ENCODE measurements at places on chromosomes 6 and 20.

GRCh38 chr20:35887393-35888064, 66.8 kb downstream of the SCAND1 start:
- no peak for DNase-seq
- H3K27me3 ChIP-seq, result no peaks in the 10 kb centered on the region
- no peaks in the 10 kb centered on the region for H3K4me1 ChIP-seq
- H3K27ac ChIP-seq, result no peak overlapping the region
- no peaks in the 10 kb centered on the region for H3K36me3 ChIP-seq
- no peak overlapping the region for H3K4me3 ChIP-seq

DNA sequence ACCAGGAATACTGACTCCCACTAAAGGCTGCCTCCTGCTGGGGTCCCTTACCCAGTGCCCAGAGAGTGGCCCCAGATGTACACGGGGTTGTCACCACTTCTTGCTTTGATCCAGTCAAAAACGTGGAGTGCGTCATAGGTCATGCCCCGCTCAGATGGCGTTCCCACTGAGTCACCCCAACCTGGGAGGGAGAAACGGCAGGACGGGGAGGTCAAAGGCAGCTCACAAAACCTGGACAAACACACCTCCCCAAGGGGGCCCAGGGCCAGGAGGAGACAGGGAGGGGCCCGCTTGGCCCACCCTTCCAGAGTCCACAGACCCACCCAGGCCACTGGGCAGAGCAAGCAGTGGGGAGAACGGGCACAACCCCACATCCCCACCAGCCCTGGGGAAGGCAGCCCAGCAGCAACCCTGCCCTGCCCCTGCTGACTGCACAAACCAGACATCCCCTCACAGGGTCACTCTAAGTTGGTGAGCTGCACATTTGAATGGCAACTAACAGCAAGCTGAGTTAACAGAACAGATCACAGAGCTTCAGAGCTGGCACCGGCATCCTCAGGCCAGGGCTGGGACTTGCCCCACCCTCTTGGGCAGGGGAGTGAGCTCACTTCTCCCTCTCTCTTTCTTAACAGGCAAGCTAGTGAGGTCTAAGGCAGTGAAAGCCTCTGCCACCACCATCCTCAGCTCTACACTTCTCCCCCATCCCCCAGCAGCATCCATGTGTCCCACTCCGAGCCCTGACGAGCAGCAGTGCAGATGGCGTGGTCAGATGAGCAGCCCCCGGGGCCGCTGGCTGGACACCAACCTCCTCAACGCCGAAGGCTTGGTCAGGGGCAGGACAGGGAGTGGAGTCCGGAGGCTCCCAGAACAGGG, 61.7 kb downstream of the PYGB start:
- no peak for DNase-seq
- peak overlapping the region; percentile 76 for H3K27ac ChIP-seq
- H3K36me3 ChIP-seq, result no peaks in the 10 kb centered on the region
- no peak overlapping the region for H3K4me3 ChIP-seq
- H3K27me3 ChIP-seq, result no peaks in the 10 kb centered on the region
- H3K4me1 ChIP-seq, result peaks cover 13% of the 10 kb centered on the region

DNA sequence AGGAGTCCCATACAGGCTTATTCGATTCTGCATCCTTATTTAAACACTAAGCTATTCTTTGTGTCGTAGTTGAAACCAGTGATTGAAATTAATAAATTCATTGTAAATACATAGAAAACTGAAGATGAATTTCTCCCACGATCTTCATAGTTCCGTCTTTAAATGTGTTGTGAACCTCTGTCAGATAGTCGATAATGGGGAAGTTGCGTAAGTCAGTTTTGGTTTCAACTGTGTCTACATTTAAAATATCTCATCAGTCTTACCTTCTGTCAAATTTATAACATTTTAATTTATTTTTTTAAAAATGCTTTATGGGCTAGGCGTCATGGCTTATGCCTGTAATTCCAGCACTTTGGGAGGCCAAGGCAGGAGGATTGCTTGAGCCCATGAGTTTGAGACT, 12.7 kb downstream of the STX11 start:
- no peaks in the 10 kb centered on the region for H3K36me3 ChIP-seq
- H3K27me3 ChIP-seq, result no peaks in the 10 kb centered on the region
- no peak overlapping the region for H3K27ac ChIP-seq
- DNase-seq, result no peak
- H3K4me1 ChIP-seq, result no peaks in the 10 kb centered on the region

DNA sequence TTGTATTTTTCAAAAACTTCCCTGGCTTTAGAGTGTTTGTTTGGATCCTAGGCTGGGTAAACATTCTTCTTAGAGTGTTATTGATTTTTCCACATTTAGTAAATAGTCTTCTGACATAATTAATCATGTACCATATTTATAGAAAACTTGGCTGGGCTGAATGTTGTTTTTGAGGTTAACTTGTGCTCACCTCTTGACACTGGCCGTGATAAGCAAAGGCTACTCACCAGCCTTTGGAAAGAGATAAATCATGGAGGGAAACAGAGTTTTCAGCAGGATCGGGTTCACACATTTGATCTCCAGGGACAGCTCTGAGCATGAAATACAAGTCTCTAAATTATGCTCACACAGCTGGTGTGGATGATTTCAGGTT, 6.2 kb upstream of the CD93 start:
- no peaks in the 10 kb centered on the region for H3K27me3 ChIP-seq
- no peak for DNase-seq

DNA sequence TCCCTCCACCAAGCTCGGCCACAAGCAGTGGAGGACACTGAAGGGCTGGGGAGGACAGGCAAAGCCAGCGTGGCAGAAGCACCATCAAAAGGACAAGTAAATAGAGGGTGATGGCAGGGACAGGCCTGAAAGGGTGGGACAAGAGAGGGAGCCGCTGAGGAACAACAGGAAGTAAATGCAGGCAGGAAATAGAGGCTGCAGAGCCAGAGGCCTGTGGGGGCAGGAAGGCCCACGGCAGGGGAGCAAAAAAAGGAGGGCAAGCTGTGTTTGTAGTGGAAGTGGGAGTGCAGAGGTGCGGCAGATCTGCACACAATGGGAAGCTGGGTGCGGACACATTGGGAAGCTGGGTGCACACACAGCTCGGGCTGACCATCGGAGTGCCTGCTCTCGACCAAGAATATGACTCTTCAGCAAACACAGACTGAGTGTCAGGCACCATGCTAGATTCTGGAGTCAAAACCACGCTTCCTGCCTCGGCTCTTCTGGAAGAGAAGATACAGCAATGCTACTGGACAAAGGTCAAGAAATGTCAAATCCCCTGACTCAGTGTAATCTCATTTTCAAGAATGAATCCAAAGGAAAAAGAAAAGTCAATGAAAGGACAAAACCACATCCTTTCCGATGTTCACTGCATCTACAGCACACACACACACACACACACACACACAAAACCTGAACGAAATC, 40.4 kb upstream of the RAB22A start:
- no peaks in the 10 kb centered on the region for H3K27me3 ChIP-seq
- no peak overlapping the region for H3K4me3 ChIP-seq
- no peak overlapping the region for H3K27ac ChIP-seq
- DNase-seq, result no peak
- no peaks in the 10 kb centered on the region for H3K4me1 ChIP-seq
- no peaks in the 10 kb centered on the region for H3K36me3 ChIP-seq

- no peak overlapping the region for H3K27ac ChIP-seq
- no peaks in the 10 kb centered on the region for H3K4me1 ChIP-seq
- no peaks in the 10 kb centered on the region for H3K27me3 ChIP-seq
- no peak overlapping the region for H3K4me3 ChIP-seq
- DNase-seq, result no peak
Measured at GRCh38 chr6:55943329-55943728, 67.9 kb upstream of the BMP5 start.

- H3K36me3 ChIP-seq, result no peaks in the 10 kb centered on the region
- H3K27ac ChIP-seq, result no peak overlapping the region
- no peaks in the 10 kb centered on the region for H3K4me1 ChIP-seq
Measured at GRCh38 chr6:1191141-1191630, 120.7 kb upstream of the FOXQ1 start.

GRCh38 chr6:167311286-167311685, 13.6 kb upstream of the TTLL2 start:
- no peaks in the 10 kb centered on the region for H3K36me3 ChIP-seq
- H3K4me1 ChIP-seq, result no peaks in the 10 kb centered on the region
- H3K4me3 ChIP-seq, result no peak overlapping the region
- H3K27ac ChIP-seq, result no peak overlapping the region
- DNase-seq, result no peak
- no peaks in the 10 kb centered on the region for H3K27me3 ChIP-seq

GRCh38 chr6:136869451-136869850, 47.1 kb downstream of the PEX7 start:
- DNase-seq, result no peak
- H3K27me3 ChIP-seq, result no peaks in the 10 kb centered on the region
- H3K27ac ChIP-seq, result no peak overlapping the region
- peaks cover 4% of the 10 kb centered on the region for H3K36me3 ChIP-seq
- H3K4me1 ChIP-seq, result no peaks in the 10 kb centered on the region

- H3K4me1 ChIP-seq, result no peaks in the 10 kb centered on the region
- H3K27ac ChIP-seq, result no peak overlapping the region
- H3K4me3 ChIP-seq, result no peak overlapping the region
- no peak for DNase-seq
- H3K36me3 ChIP-seq, result no peaks in the 10 kb centered on the region
Measured at GRCh38 chr20:49838546-49838945, 25.9 kb downstream of the SLC9A8 start.

DNA sequence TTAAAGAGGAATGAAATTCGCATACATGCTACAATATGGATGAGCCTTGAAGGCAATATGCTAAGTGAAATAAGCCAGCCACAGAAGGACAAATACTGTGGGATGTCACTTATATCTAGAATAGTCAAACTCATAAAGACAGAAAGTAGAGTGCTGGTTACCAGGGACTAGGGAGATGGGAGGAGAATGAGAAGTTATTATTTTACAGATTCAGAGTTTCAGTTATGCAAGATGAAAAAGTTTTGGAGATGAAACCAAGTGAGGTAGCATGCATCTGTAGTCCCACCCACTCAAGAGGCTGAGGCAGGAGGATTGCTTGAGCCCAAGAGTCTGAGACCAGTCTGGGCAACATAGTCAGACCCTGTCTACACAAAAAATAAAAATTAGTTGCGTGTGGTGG, 82.5 kb upstream of the ARID1B start:
- H3K4me1 ChIP-seq, result no peaks in the 10 kb centered on the region
- no peak overlapping the region for H3K27ac ChIP-seq
- no peaks in the 10 kb centered on the region for H3K27me3 ChIP-seq
- DNase-seq, result no peak

DNA sequence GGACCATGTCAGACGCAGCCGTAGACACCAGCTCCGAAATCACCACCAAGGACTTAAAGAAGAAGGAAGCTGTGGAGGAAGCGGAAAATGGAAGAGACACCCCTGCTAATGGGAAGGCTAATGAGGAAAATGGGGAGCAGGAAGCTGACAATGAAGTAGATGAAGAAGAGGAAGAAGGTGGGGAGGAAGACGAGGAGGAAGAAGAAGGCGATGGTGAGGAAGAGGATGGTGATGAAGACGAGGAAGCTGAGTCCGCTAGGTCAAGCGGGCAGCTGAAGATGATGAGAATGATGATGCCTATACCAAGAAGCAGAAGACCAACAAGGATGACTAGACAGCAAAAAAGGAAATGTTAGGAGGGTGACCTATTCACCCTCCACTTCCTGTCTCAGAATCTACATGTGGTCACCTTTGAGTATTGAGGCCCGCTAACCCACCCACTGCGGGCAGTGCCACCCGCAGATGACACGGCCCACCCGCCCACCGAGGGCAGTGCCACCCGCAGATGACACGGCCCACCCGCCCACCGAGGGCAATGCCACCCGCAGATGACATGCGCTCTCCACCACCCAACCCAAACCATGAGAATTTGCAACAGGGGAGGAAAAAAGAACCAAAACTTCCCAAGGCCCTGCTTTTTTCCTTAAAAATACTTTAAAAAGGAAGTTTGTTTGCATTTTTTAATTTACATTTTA, 43.3 kb downstream of the MGME1 start:
- H3K4me3 ChIP-seq, result no peak overlapping the region
- H3K27ac ChIP-seq, result no peak overlapping the region
- no peaks in the 10 kb centered on the region for H3K36me3 ChIP-seq
- no peak for DNase-seq
- H3K27me3 ChIP-seq, result no peaks in the 10 kb centered on the region

DNA sequence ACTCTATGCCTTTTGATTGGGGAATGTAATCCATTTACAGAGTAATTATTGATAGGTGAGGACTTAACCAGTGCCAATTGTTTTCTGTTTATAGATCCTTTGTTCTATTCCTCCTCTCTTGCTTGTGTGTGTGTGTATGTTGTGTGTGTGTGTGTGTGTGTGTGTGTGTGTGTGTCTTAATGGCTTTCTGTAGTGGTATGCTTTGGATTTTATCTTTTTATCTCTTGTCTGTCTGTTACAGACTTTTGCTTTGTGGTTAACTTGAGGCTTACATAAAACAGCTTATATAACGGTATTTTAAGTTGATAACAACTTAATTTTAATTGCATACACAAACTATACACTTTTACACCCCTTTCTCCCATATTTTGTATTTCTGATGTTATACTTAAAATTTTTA, 54.7 kb downstream of the CDC5L start:
- DNase-seq, result no peak
- H3K4me1 ChIP-seq, result no peaks in the 10 kb centered on the region
- H3K36me3 ChIP-seq, result peaks cover 10% of the 10 kb centered on the region
- H3K27me3 ChIP-seq, result no peaks in the 10 kb centered on the region
- H3K27ac ChIP-seq, result no peak overlapping the region

DNA sequence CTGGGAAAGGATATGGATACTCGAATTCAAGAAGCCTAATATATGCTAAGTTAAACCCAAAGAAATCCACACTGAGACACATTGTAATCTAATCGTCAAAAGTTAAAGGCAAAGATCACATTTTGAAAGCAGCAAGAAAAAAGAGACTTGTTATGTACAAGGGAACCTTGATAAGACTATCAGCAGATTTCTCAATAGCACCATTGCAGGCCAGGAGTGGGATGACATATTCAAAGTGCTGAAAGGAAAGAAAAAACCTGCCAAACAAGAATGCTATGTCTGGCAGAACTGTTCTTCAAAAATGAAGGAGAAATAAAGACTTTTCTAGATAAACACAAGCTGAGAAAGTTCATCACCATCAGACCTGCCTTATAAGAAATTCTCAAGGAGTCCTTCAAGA, 75.2 kb downstream of the COL21A1 start:
- H3K27ac ChIP-seq, result no peak overlapping the region
- H3K36me3 ChIP-seq, result no peaks in the 10 kb centered on the region
- H3K4me1 ChIP-seq, result no peaks in the 10 kb centered on the region

GRCh38 chr6:42899871-42900270, 16.0 kb upstream of the PTCRA start:
- no peaks in the 10 kb centered on the region for H3K36me3 ChIP-seq
- no peak overlapping the region for H3K27ac ChIP-seq
- no peaks in the 10 kb centered on the region for H3K4me1 ChIP-seq
- no peak overlapping the region for H3K4me3 ChIP-seq
- DNase-seq, result no peak

GRCh38 chr6:14763139-14763538, 482.7 kb upstream of the JARID2 start:
- no peak overlapping the region for H3K27ac ChIP-seq
- no peak for DNase-seq
- H3K4me1 ChIP-seq, result no peaks in the 10 kb centered on the region
- H3K4me3 ChIP-seq, result no peak overlapping the region

- H3K27ac ChIP-seq, result no peak overlapping the region
- H3K4me3 ChIP-seq, result no peak overlapping the region
- DNase-seq, result no peak
- no peaks in the 10 kb centered on the region for H3K27me3 ChIP-seq
Measured at GRCh38 chr6:40436685-40437604, 150.2 kb downstream of the LRFN2 start.
